ENCODE measurements at places on chromosomes 5 and 9. TPM values are rescaled to one million over a fixed set of nuclear protein-coding genes. Genes with fewer than 3 reads are reported as not detected.

Gene ENTREP1
- total RNA-seq, result 28.2 TPM

Gene IFNA13
- total RNA-seq, result not detected

Gene CSF1R
- 23.4 TPM for total RNA-seq

Gene SGCD
- 5.3 TPM for total RNA-seq

Gene DPYSL3
- total RNA-seq, result 182 TPM

Gene CDH6
- 2.5 TPM for total RNA-seq

Gene AGPAT2
- total RNA-seq, result 24.8 TPM

GRCh38 chr5:164319161-164319560 is 813.7 kb downstream of the MAT2B start:
- no peaks in the 10 kb centered on the region for H3K27me3 ChIP-seq
- DNase-seq, result no peak
- no peak overlapping the region for H3K4me3 ChIP-seq
- no peak overlapping the region for H3K27ac ChIP-seq
- H3K4me1 ChIP-seq, result no peaks in the 10 kb centered on the region

DNA sequence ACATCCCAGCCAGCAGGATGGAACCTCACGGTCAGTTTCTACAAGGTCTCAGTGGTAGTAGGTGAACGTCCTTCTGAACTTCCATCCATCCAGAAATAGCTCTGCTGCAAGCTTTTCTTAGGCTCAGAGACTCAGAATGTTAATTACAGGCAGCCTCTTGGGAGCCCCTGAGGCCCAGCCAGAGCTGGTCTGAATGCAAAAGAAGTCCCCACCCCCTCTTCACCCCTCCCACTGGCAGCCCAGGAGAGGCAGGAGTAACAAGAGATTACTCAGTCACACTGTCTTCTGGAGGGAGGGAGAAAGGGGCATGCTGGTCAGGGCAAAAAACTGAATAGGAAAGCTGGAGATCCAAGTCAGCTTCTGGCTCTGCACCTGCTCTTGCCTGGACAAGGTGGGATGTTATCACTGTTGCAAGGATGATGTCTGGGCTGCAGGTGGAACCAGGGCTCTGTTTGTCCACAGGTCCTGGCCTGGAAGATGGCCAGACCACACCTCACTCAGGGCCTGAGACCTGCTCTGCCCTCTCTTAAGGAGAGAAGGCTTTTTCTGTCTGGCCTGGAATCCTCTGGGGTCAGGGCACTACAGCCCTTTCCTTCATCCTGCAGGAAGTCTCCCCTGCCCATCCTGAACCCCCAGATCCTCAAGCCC is 9.1 kb downstream of the ENHO start:
- no peak overlapping the region for H3K27ac ChIP-seq
- no peaks in the 10 kb centered on the region for H3K36me3 ChIP-seq
- no peak for DNase-seq
- no peak overlapping the region for H3K4me3 ChIP-seq

GRCh38 chr9:112624711-112625707 is 92.9 kb downstream of the INIP start:
- H3K4me1 ChIP-seq, result peaks cover 6% of the 10 kb centered on the region
- no peak overlapping the region for H3K27ac ChIP-seq
- no peak overlapping the region for H3K4me3 ChIP-seq
- DNase-seq, result no peak

GRCh38 chr5:32323741-32324140 is 11.0 kb upstream of the MTMR12 start:
- no peaks in the 10 kb centered on the region for H3K36me3 ChIP-seq
- H3K4me3 ChIP-seq, result no peak overlapping the region
- no peak overlapping the region for H3K27ac ChIP-seq
- DNase-seq, result no peak
- no peaks in the 10 kb centered on the region for H3K4me1 ChIP-seq
- H3K27me3 ChIP-seq, result no peaks in the 10 kb centered on the region

DNA sequence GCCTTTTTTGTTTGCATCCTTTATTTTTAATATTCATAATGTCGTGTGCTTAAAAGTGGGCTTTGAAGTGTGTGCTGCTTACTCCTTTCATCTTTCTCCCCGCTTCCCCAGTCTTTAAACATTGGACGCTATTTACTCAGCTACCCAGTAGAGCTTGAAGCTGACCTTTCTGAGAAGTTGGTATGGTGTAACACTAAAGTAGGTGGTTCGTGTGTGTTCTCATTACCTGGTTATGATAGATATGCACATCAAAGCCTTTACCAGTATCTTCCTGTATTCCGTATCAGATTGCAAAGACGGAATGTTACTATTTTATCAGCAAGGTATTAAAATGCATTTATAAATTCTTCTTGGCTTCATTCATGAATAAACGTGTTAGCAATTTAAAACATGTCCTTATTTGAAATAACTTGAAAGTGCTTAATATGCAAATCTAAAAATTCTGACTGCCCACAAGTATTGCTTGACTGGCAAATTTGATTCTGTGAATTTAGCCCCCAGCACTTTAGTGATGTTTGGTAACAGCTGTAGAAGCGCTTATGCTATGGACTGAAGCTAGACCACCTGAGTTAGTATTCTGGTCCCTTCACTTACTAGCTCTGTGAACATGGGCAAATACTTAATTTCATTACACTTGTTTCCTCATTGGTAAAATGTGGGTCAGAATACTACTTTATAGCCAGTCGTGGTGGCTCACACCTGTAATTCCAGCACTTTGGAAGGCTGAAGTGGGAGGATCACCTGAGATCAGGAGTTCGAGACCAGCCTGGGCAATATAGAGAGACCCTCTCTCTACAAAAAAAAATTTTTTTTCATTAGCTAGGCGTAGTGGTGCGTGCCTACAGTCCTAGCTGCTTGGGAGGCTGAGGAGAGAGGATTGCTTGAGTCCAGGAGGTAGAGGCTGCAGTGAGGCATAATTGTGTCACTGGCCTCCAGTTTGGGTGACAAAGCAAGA is 1.7 kb downstream of the RRAGA start:
- peak overlapping the region; percentile 73 for H3K4me3 ChIP-seq
- no peak for DNase-seq
- H3K4me1 ChIP-seq, result peaks cover 10% of the 10 kb centered on the region
- no peaks in the 10 kb centered on the region for H3K36me3 ChIP-seq

DNA sequence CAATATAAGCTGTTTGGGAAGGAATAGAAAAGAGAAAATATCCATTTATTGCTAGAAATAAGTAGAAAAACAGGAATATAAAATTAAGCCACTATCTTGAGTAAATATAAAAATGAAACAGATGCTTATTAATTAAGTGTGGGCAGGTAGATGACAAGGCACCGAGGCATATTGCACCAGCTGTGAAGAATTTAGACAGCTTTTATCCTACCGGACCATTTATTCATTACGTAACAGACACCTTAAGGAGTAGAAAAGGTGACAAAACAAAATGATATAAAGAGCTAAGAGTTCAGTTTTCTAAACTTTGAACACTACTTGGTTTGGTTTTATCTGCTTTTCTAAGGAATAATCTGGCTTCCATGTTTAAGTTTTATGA is 404.1 kb downstream of the PTPRD start:
- DNase-seq, result no peak
- H3K4me1 ChIP-seq, result no peaks in the 10 kb centered on the region
- H3K27me3 ChIP-seq, result no peaks in the 10 kb centered on the region
- H3K27ac ChIP-seq, result no peak overlapping the region
- no peak overlapping the region for H3K4me3 ChIP-seq

- H3K4me1 ChIP-seq, result no peaks in the 10 kb centered on the region
- H3K27ac ChIP-seq, result no peak overlapping the region
- H3K27me3 ChIP-seq, result no peaks in the 10 kb centered on the region
Measured at GRCh38 chr5:99004960-99005359, 76.2 kb upstream of the CHD1 start.

- H3K36me3 ChIP-seq, result no peaks in the 10 kb centered on the region
- no peaks in the 10 kb centered on the region for H3K27me3 ChIP-seq
- H3K4me1 ChIP-seq, result no peaks in the 10 kb centered on the region
- no peak for DNase-seq
- H3K4me3 ChIP-seq, result no peak overlapping the region
Measured at GRCh38 chr5:179869101-179869500, 10.5 kb upstream of the MRNIP start.

DNA sequence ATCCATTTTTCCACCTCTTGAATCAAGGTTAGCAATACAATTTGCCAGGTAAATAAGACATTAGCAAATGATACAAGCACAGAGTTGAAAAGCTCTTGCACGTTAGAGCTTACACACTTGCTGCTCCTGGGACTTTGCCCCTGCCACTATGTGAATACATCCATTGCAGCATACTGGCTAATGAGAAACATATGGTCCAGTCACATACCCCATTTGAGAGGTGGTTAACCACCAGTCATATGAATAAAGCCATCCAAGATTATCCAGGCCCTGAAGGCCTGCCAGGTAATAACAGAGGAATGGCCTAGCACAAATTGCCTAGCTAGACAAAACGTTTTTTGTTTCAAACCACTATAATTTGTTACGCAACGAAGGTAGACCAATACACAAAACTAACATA is 45.8 kb upstream of the FTMT start:
- no peak for DNase-seq
- H3K36me3 ChIP-seq, result no peaks in the 10 kb centered on the region
- H3K27me3 ChIP-seq, result no peaks in the 10 kb centered on the region

DNA sequence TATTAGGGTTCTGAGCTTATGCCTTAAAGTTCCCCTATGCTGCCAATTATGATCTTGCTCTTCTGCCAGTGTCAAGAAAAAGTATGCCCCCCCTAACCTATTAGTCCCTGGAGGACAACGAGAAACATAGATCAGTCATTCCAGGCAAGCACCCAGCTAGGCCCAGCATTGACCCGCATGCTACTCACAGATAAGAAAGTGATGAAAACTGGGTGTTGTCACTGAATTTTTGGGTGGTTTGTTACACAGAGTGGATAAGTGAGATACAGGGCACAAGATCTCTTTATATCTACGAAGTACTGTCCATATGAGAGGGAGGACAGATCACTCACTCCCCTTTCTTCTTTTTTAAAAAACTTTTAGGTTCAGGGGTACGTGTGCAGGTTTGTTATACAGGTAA is 6.4 kb upstream of the TEX48 start:
- no peak overlapping the region for H3K4me3 ChIP-seq
- no peak overlapping the region for H3K27ac ChIP-seq
- no peaks in the 10 kb centered on the region for H3K4me1 ChIP-seq
- H3K36me3 ChIP-seq, result no peaks in the 10 kb centered on the region
- H3K27me3 ChIP-seq, result no peaks in the 10 kb centered on the region

DNA sequence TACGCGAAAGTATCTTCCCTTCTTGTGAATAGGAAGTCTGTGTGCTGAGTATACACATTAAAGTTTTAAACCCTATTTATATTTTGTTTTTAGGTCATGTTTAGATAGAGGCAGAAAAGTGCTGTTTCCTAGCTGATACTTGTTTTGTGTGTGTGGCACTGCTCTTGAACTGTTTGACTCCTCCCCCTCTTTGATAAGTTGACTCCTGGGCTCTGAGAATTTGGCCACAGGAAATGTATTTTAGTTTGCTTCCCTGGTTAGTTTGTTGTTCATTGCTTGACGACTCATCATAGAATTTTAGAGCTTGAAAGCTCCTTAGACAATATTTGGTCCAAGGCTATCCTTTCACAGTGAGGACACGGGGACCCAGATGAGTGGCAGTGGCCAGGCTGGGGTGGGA is 2.0 kb upstream of the CDC14B start:
- DNase-seq, result no peak
- H3K36me3 ChIP-seq, result no peaks in the 10 kb centered on the region
- H3K4me3 ChIP-seq, result no peak overlapping the region
- no peak overlapping the region for H3K27ac ChIP-seq
- H3K27me3 ChIP-seq, result no peaks in the 10 kb centered on the region
- H3K4me1 ChIP-seq, result no peaks in the 10 kb centered on the region

DNA sequence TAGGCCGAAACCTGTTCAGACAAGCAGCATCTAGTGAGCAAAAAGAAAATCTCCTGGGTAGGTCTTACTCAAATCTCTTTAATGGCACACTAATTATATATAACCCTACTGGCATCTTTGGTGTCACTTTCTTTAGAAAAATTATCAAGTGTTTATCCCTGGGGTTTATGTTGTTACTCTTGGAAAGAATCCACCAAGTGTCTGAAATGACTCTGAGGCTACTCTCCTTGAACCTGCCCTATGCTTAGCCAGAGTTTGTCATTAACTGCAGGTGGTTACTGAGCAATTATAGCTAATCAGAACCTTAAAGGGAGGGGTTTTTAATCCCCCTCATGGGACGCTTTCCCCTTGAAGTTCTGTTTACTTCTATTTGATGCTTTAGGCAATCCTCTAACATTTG is 381.9 kb downstream of the PLK2 start:
- no peaks in the 10 kb centered on the region for H3K27me3 ChIP-seq
- DNase-seq, result no peak
- no peak overlapping the region for H3K4me3 ChIP-seq
- no peak overlapping the region for H3K27ac ChIP-seq

GRCh38 chr5:179620293-179620692 is 3.2 kb downstream of the HNRNPH1 start:
- H3K27me3 ChIP-seq, result no peaks in the 10 kb centered on the region
- H3K4me1 ChIP-seq, result peaks cover 7% of the 10 kb centered on the region
- no peaks in the 10 kb centered on the region for H3K36me3 ChIP-seq
- H3K4me3 ChIP-seq, result peak overlapping the region; percentile 1

GRCh38 chr5:57889558-57889957 is 406.9 kb upstream of the ACTBL2 start:
- no peak overlapping the region for H3K27ac ChIP-seq
- H3K4me1 ChIP-seq, result no peaks in the 10 kb centered on the region
- DNase-seq, result no peak
- no peaks in the 10 kb centered on the region for H3K36me3 ChIP-seq
- no peak overlapping the region for H3K4me3 ChIP-seq
- no peaks in the 10 kb centered on the region for H3K27me3 ChIP-seq
